ENCODE measurements at places on chromosomes 3 and 15. TPM values are rescaled to one million over a fixed set of nuclear protein-coding genes. Genes with fewer than 3 reads are reported as not detected.
A peak's percentile ranks its signal among the peaks of the same experiment; 100 is the strongest.

Gene ROPN1B
- total RNA-seq: not detected

Gene RHCG
- 4,298 TPM for total RNA-seq

Gene TRH
- not detected for total RNA-seq

Gene CADM2
- total RNA-seq: not detected

Gene DPPA2
- total RNA-seq: not detected

Gene CCR1
- total RNA-seq: 0.52 TPM

Gene ROBO1
- 52.4 TPM for total RNA-seq

Gene TRIM42
- total RNA-seq: not detected

Gene GOLGA6L7
- total RNA-seq: not detected

GRCh38 chr15:85097725-85098124 lies 116.1 kb downstream of the PDE8A start:
- ATAC-seq: no peak

DNA sequence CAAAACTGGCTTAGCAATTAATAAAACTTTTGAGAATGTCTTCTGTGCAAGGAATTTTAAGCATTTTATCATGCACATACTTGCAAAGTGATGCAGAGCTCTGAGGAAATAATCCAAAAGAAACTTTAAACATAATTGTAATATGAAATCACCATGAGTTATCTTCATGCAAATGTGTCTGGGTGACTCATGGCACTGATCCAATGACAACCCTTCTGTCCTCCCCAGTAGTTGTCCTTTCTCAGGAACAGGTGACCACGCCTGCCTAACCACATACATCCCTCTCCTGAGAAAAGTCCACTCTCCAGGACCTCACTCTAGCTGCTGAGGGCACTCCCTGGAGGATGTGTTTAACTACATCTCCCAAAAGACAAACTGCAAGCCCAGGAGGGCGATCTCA lies 530.6 kb upstream of the IL12A start:
- peak; percentile 67 for ATAC-seq

DNA sequence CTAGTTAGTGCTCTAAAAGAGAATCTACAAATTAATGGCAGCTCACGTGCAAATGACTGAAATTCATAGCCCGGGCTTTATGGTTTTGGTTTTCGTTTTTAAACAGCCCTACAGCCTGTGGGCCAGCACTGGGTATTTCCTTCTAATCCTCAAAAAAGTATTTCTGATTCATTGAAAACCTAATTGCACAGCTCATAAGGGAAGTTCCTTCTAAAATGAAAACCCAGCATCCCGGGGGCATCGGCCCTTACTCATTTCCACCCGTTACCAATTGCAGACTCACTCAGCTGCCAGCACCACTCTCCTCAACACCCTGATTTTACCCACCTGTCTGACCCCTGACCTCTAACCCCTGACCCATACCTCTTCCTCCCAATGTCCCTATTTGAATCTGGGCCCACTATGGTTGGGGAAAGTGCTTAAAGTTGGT lies 59.5 kb upstream of the ZNF148 start:
- ATAC-seq: no peak

DNA sequence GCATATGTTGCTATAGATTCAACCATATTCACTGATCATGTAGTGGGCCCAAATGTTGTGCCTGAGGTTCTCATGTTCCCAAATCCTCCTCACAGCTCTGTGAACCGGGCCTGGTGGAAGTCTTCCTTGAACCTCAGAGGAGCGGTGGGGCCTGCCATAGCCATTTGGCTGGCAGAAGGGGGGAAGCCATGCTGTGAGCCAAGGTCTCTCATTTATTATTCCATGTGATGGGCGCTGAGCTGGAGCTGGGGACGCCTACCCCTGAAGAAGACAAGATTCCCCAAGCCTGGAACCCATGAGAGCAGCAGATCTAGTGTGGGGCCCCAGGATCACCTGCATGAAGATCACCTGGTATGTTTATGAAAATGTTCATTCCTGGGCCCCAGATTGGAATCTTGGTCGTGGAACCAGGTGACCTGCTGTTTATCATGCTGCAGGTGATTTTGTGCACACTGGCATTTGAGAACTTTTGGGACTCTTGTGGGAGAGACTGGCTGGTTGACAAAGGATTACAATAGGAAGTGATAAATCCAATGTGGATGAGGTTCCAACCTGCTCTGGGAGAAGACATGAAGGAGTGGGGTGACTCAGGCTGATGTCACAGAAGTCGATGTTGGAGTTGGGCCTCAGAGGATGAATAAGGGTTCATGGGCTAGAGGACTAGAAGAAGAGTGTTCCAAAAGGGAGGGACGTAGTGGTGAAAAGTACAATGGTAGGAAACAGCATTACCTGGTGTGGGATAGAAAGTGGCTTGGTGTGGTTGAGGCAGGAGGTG lies 102.1 kb downstream of the ASB7 start:
- ATAC-seq: peak; percentile 72

DNA sequence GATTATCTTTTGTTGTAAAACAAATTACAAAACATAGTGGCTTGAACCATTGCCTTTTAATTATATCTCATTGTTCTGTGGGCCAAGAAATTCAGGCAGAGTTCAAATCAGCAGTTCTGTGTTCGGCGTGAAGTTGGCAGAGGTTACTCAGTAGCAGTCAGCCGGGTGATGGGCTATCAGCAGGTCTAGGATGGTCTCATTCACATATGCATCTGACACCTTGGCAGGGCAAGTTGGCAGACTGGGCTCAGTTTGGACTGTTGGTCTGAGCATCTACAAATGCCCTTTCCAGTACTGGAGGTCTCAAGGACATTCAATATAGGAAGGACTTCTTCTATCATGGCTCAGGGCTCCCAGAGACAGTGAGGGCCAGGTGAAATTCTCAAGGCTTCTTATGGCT lies 51.2 kb upstream of the ITGA11 start:
- ATAC-seq: no peak

DNA sequence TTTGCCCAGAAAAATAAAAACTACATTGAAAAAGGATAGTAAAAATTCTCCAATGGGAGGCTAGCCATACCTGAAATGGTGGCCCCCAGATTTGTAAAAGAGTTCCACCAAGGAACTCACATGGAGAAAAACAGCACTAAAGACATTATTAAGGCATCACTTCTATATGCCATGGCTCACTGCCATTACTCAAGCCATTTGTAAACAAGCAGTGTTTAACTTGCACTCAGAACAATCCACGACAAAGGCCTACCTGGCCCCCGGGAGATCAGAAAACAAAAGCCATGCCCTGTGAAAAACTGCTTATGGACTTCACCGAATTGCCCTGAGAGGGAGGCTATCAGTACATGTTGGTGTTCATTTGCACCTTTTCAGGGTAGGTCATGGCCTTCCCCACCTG lies 19.6 kb downstream of the CCR8 start:
- ATAC-seq: no peak

DNA sequence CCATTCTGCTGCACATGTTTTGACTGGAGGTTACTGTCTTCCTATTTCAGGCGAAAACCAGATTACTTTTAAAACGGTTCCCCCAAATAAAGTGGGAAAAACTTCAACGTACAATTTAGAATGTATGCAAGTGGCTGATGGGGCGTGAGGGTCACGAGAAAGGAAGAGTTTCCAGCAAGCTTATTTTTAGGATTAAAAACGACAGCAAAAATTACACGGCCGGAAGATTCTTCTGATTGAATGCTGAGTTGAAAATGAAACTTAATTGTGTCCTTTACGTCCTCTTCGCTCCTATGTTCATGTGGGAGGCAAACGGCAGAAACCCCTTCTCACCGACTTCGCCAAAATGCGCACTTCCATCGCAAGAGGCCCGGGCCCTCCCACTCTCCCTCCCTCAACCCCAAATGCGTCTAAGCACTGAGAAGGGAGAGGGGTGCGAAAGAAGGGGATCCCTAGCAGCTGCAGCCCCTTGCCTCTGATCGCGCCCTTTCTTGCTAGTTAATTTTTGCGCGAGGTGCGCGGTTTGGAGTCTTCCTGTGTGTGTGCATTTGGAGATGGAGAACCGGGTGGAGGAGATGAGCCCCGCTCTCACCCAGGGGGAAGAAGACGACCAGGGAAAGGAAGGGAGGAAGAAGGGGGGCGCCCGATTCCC lies 656 bp downstream of the CD47 start:
- no peak for ATAC-seq

DNA sequence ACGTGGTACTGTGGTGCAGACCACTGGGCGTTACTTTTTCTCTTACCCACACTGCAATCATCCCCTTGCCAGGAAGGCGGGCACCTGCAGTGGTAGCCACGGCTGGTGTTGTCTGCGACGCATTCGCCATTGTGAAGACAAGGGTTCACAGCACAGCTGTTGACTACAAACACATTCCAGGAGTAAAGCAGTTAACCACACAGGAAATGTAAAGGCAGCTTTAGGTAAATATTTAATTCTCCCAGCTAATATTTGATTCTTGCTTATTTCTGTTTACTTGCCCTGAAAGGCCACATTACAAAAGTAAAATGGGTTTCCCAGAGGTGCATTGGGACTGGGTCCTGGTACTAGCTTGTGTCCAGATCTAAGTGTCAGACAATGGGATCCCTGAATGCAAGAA lies 45.4 kb downstream of the HEG1 start:
- no peak for ATAC-seq

GRCh38 chr15:58440158-58440910 lies 8.5 kb downstream of the LIPC start:
- ATAC-seq: peak; percentile 63

DNA sequence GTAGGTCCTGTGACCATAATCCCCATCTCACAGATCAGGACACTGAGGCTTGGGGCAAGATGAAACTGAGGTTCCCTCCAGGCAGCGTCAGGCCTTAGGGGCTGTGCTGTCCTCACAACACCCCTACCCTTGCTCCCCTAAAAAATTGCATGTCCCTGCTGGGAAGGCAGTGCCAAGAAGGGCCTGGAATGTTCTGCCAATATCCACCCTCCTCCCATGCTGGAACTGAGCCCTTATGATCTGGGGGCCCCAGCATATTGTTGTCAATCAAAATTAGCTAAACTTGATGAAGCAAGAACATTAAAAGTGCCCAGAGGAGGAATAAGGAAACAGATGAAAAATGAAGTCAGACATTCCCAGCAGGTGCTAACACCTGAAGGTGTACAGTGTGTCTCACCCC lies 13.4 kb upstream of the RTP3 start:
- no peak for ATAC-seq

All from esophagus mucosa (tissue), 1 donor.